ENCODE measurements at places on chromosomes 11 and 22.

DNA sequence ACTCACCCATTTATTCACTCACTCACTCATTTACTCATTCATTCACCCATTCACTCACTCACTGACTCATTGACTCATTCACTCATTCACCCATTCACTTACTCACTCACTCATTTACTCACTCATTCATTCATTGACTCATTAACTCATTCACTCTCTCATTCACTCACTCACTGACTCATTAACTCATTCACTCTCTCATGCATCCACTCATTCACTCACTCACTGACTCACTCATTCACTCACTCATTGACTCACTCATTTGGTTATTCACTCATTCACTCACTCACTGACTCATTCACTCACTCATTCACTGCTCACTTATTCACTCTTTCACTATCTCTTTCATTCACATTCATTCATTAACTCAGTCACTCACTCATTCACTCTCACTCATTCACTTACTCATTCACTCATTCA is 2.5 kb upstream of the MUC5AC start:
- DNase-seq: no peak

DNA sequence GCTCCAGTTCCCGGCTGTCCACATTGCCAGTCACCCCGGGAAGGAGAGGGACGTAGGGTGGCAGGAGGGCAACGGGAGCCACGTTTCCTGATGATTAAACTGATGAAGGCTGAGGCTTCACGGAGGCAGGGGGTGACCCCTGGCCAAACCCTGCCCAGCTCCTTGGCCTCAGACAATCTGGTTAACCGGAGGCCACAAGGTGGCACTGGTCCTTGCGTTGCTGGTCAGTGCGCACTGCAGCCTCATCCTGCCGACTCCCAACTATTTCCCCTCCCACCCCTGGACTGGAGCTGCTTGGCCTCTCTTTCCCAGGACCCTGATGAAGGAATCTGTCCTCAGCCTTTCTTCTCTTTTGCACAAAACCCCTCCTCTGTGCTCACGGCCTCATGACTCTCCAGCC is 75.3 kb downstream of the PDE2A start:
- peak; percentile 28 for DNase-seq

DNA sequence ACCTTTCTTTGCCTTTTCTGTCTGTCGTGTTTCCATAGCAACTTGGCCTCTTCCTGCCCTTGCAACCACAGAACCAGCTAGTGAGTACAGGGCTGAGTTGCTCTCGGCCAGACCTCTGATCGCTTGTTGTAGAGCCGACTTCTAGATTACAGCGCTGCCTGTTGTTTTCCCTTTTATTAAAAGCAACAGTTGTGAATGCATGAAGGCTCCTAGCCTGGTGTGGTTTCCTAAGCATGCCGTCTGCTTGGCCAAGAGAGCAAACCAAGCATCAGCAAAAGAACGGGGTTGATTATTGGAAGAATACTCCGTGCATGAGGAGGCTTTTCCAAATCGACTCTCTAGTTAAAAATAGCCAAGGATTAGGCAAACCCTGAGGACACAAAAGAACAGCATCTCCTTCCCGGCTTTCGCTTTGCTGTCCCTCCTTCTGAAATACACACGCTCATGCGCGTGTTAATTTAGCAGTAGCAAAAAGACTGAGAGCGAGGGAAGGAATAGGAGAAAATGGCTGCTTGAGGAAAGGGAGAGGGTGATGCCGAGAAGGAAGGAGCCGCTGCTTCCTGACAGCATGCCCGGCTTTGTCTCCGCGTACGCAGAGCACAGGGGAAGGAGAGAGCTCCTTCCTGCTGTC is 71.5 kb upstream of the TTC12 start:
- DNase-seq: peak; percentile 61

DNA sequence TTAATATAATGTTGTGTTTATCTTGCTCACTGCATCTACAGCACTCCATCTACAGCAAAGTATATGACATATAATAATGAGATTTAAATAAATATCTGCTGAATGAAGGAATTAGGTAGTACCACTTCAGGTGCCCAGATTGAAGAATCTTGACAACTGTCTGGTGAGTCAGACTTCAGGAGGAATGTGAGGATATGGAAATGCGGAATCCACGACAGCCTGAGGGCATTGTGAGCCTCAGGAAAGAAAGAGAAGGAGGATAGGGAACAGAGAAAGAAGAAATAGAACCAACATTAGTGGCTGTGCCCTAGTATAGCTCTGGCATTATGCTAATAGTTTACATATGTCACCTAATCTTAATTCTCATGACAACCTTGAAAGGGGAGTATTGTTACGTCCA is 304.4 kb downstream of the AASDHPPT start:
- peak; percentile 16 for DNase-seq

DNA sequence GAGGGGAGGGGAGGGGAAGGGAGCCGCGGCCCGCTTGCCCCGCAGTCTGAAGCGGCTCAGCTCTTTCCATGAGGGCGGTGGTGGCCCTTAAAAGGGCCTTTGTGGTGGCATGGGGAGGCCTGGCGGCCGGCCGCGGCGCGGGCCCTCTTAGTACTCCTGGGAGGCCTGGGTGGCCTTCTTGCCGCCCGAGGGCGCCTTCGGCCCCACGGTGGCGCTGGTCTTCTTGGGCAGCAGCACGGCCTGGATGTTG is 6.9 kb downstream of the DPAGT1 start:
- peak; percentile 85 for DNase-seq

DNA sequence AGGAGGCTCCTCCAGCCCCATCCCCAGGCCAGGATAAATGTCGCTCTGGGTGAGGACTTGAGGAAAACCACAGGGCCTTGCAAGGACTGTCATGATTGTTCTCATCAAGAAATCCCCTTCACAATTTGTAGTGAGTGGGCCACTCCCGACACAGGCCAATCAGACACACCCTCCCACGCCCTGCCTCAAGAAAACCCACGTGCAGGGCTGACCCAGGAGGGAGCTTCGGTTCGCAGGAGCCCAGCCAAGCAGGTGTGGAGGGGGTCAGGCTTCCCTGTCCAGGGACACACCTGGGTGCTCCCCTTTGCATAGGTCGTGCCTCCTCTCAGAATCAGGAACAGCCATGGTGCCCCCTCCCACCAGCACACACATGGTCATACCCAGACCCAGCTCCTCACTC is 43.2 kb downstream of the SHANK2 start:
- no peak for DNase-seq

DNA sequence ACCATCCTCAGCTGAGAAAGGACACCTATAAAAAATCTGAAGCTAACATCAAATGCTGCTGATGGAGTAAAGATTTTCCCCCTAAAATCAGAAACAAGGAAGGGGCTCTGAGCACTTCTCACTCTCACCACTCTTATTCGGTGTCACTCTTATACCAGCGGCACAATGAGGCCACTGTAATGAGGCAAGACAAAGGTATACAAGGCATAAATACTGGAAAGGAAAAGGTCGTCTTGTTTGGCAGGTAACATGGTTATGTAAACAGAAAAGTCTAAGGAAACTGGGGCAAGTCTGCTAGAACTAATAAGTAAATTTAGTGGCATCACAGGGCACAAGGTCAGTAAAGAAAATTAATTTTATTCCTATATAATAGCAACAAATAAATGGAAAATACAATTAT is 8.1 kb upstream of the MOB2 start:
- no peak for DNase-seq

GRCh38 chr22:36291831-36292740 is 39.2 kb downstream of the APOL1 start:
- DNase-seq: no peak

DNA sequence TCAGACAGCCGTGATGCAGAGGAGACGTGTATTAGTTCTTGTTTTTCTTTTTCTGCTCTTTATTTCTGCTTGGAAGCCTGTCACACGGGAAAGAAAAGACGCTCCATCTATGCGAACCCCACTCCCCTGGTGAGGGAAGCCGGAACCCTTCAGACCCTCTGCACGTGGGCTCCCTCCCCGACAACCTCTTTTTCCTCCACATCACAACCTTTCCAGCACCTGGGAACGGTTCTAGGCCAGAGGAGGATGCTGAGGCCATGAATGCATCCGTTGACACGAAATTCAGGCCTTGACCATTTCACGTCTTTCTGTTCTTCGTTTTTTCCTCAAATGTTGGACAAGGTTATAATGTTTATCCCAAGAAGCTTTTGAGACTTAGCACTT is 85.3 kb upstream of the WNT7B start:
- no peak for DNase-seq

DNA sequence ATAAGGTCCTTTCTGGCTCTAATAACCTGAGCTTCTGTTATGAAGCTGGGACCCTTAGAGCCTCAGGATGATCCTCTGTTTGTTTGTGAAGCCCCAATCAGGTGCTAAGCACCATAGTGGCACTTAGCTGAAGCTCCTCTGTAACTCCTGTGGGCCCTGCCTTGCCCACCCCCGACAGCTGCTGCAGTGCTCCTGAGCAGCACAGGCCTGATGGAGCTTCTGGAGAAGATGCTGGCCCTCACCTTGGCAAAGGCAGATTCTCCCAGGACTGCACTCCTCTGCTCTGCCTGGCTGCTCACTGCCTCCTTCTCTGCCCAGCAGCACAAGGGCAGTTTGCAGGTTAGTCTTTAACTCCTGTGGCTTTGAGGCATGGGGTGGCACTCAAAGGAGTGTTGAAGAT is 19.0 kb upstream of the CCDC134 start:
- DNase-seq: no peak

DNA sequence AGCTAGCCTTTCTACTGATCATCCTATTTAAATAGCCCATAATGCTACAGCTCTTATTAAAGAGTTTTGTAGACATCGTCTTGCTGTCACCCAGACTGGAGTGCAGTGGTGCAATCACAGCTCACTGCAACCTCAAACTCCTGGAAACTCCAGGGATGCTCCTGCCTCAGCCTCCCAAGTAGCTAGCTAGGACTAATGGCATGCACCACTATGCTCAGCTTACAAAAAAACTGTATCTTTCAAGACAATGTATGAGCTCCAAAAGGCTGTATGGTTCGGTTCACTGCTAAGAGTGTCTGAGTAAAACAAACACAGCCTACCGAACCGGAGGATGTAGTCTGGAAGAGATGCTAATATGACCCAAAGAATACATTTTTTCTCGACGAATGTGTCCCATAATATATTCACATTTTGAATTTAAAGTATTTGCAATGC is 2.6 kb downstream of the TAF1D start:
- DNase-seq: no peak

GRCh38 chr11:80816966-80817365 is 1376.1 kb upstream of the TENM4 start:
- no peak for DNase-seq

DNA sequence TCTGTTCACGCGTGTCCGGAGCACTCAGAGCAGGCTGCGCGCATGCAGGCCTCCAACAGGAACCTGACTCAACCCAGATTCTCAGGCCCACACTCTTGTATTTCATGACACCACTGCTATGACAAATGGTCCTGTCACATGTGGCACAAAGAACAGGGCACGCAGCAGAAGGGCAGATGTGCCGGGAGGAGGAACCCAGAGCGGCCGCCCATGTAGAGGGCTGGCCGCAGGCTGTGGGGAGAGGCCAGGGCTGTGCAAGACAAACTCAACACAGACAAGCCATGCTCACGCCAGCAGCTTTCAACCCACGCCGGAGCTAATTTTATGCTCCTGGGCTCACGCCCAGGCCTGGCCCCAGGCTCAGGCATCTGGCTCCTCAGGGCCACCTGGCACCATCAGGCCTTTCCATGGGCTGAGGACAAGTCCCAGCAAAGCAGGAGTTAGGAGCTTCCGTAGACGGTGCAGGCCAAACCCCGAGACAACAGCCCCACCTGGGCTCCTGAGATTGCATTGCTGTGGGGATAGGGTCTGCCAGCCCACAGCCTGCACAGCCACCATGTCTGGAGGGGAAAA is 40.0 kb downstream of the DUSP8 start:
- DNase-seq: peak; percentile 53

GRCh38 chr11:119087747-119088241 is 3.1 kb downstream of the HMBS start:
- no peak for DNase-seq

- no peak for DNase-seq
These were observed 76.6 kb downstream of the ABTB2 start for GRCh38 chr11:34280945-34281872.

DNA sequence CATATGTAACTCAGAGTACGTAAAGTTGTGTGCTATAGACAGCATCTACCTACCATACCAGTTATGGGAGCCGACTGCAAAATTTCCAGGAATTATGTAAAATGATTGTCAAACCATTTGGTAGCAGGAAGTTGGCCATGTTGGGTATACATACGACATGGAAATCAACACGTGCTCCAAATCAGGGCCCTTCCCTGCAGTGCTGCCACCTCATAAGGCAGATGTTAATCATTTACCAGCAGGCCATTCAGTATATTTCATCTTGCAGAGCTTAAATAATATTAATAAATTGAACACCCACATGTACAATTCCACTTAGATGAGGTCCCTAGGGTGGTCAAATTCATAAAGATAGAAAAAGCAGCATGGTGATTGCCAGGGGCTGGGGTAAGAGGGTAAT is 9.8 kb downstream of the MS4A18 start:
- no peak for DNase-seq

DNA sequence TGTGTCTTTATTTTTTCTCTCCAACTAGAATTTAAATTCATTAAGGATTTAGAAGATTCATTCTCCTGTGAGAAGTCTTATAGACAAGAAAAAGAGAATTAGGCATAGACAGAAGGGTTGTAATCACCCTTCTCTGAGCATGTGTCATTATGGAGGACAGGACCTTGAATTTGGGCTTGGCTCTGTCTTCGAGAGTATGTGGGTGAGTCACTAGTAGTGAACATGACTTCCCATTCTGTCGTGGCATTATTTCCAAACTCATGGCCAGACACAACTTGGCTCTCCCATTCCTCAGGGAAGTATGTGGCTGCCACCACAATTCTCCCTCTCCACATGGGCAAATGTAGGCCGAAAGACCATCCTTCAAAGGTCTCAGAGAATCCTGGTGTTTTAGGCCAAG is 14.3 kb upstream of the ANKK1 start:
- DNase-seq: peak; percentile 57

GRCh38 chr11:130882138-130882551 is 34.1 kb downstream of the SNX19 start:
- DNase-seq: peak; percentile 72

DNA sequence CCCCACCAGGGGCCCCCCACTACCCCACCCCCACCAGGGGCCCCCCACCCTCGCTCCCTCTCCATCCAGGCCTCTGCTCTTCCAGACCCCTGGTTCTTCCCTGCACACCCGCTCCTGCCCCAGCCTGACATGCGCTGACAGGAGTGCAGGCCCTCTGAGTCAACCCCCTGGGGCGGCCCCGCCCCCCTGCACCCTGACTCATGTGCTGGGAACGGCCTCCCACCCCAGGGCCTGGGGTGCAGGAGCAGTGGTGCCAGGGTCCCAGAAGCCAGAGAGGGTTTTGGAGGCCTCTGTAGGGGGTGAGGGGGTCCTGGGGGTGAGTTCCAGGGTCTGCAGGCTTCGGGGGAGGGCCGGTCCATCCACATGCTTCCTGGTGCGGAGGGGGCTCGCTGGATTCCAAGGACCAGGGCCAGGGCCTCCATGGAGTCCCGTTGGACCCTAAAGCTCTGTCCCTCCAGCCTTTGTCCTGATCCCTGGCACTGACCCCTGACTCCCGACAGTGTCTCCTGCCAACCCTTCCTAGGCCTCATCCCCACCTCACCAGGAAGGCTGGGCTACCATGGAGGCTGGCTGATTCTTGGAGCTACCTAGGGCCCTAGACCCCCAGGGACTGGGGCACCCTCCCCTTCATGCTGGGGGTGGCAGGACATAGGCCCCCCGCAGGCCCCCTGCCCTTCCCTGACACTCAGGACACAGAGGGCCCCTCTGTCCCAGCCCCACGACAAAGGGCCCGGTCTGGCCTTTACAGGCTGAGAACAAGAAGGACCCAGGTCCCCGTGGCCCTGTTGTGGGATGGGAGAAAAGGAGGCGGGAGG is 583 bp upstream of the PKP3 start:
- DNase-seq: peak; percentile 88

- no peak for DNase-seq
These were observed 12.5 kb downstream of the SLC6A5 start for GRCh38 chr11:20611892-20612291.

- DNase-seq: no peak
These were observed 89.8 kb downstream of the ALX4 start for GRCh38 chr11:44219830-44220796.
